ENCODE measurements at places on chromosomes 16 and 17. TPM values are rescaled to one million over a fixed set of nuclear protein-coding genes. Genes with fewer than 3 reads are reported as not detected.

The CD7 gene
- total RNA-seq = not detected

The OR1D2 gene
- total RNA-seq = not detected

The MYL4 gene
- 2.0 TPM for total RNA-seq

The SBK1 gene
- 0.51 TPM for total RNA-seq

The HAGH gene
- total RNA-seq = 56.4 TPM

The RGS9 gene
- 1.7 TPM for total RNA-seq

The KRTAP1-5 gene
- total RNA-seq = not detected

The CCL1 gene
- total RNA-seq = not detected

The EVI2A gene
- 0.22 TPM for total RNA-seq

The BCAR1 gene
- total RNA-seq = 237 TPM

The NFATC3 gene
- total RNA-seq = 30.5 TPM

The TNFRSF13B gene
- total RNA-seq = not detected

The SEZ6L2 gene
- 2.4 TPM for total RNA-seq
